ENCODE measurements at places on chromosomes 4 and X.

DNA sequence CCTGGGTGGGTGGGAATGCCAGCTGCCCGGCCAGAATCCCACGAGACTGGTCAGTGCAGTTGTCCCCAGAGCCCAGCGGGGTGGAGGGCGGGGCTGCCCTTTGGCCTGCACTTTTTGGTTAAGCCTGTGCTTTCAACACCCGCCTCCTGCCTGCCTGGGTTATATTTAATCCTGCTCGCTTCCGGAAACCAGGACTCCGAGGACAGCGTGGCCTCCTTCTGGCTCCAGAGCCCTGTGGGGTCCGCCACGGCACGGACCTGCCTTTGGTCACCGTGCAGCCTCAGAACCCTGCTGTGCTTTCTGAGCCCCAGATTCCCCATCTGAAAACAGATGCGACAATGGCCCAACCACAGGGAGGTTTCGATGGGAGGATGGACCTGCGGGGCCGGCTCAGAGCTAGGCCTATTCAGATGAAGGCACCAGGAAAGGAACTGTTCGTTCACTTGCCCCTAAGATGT lies 29.4 kb upstream of the KIAA0232 start:
- DNase-seq, result no peak

GRCh38 chrX:7147413-7147977 lies at the start of gene STS:
Gene STS, plus strand, starts transcription at chrX:7147712. Its CDS starts 105,488 bp downstream, at chrX:7253200.
- DNase-seq, result no peak

DNA sequence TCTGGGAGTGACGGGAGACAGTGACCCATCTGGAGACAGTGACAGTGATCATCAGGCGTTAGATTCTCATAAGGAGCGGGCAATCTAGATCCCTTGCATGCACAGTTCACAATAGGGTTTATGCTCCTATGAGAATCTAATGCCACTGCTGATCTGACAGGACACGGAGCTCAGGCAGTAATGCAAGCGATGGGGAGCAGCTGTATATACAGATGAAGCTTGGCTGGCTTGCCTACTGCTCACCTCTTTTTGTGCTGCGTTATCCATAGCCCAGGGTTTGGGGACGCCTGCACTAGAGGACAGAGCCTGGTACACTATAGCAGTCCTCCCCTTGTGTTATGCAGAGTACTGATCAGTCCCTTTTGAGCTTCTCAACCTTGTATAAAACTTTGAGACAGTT lies 23.5 kb downstream of the NFKB1 start:
- DNase-seq, result no peak

GRCh38 chr4:146062340-146062739 lies 113.2 kb upstream of the LSM6 start:
- no peak for DNase-seq

DNA sequence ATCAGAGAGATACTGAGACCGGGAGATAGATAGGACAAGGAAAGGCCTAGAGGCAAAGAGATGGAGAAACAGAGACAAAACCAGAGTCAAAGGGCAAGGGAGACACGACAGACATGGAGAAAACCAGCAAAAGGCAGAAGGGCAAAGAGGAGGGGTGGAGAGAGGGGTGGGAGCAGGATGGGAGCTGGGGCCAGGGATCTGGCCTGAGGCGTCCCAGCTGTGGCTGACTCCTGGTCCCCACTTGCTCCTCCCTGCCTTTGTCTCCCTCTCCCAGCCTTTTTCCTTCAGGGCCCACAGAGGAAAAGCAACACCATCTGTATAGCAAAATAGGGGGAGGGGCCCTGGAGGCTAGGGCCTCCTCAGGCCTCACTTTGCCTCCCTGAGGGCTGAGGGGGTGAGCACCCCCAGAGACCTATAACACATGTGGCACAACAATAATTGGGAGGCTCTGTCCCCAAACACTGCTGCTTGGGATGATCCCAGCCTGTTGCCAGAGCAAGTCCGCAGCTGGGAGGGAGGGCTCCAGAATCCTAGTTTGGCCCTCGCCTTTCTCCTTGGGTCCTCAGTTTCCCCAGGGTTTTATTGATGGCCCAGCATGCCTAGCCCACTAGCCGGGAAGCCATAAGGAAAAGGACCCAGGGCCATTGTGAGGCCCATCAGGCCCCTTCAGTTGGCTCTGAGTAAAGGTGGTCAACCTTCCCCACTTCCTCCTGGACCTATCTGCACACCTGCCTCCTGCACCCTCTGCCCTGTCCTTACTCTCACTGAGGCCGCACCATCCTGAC lies 96.8 kb downstream of the PJA1 start:
- no peak for DNase-seq

DNA sequence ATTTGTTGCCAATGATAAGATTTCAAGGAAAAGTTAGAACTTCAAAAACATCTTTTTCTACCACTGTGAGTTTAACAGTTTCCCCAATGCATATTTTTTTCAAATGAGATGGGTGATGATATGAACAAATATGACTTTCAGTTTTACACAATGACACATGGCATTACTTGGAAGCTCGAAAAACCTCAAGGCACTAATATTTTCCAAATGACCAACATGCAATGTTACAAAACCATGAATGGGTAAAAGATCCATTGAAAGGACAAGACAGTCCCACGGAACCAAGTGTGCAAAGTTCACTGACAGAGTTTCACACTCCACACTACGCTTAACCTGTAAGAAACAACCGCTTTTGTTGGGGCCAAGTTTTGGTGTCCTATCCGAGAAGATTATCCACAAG lies 84.5 kb downstream of the CD99L2 start:
- DNase-seq, result no peak

- DNase-seq, result no peak
Measured at GRCh38 chr4:147487616-147488015, 6.7 kb downstream of the EDNRA start.

- DNase-seq, result no peak
Measured at GRCh38 chrX:44054863-44055601, 81.8 kb upstream of the NDP start.

DNA sequence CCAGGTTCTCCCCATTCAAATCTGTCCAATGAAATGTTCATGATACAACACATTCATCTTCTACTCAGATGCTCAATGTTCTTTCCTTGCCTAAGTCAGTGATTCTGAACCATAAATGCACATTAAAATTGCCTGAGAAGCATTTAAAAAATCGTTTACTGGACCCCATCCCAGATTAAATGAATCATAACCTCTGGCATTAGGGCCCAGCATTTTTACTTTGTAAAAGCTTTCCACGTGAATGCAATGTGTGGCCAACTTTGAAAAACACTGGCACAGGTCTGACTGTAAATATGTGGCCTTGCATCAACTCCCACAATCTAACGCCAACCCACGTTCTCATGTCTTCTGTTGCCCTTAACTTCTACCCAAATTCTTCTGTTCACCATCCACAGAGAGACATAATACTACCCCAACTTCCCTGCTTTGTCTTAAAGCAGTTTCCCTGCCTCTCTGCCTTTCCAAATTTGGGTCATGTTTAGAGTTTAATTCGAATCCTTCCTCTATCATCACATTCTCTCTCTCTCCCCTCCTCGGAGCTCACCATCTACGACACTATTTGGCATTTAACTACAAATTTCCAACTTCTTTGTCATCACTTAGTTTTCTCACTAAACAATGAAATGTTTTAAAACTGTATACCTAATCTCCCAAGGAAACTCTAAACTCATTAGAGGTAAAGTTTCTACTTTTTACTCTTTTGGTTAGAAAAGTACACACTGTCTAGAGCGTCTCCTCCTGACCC lies 78.7 kb downstream of the PRKG2 start:
- peak; percentile 73 for DNase-seq

DNA sequence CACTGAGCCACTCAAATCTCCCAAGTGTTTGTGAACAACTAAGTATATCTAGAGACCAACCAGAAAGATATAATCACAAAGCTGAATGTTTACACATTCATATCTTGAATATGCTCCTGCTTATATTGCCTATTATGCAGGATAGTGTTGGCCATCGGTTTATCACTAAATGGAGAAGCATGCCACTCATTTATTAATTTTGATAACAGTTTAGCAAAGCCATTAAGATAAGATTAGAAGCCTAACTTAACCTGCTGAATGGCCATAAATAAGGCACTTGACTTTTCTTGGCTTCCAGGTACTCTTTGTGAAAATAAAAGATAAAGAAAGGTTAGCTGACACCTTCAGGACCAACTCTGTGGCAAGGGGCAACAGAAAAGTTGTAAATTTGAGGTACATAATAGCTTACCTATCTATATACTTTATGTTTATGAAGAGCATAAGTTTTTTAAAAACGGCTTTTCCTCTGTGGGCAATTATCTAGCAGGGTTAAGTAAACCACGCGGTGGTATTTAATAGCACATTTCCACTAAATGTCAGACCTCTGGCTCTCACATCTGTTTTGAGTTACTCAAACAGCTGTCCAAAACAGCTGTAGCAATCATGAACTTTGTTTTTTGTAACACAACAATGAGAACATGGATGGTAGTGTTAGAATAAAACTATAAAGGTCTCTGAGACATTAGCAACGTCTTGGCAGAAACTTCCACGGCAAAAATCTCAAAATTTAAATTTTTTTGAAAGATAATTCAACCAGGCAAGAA lies 58.8 kb upstream of the FTHL17 start:
- no peak for DNase-seq

- DNase-seq, result no peak
Measured at GRCh38 chr4:61580721-61581377, 380.7 kb downstream of the ADGRL3 start.

DNA sequence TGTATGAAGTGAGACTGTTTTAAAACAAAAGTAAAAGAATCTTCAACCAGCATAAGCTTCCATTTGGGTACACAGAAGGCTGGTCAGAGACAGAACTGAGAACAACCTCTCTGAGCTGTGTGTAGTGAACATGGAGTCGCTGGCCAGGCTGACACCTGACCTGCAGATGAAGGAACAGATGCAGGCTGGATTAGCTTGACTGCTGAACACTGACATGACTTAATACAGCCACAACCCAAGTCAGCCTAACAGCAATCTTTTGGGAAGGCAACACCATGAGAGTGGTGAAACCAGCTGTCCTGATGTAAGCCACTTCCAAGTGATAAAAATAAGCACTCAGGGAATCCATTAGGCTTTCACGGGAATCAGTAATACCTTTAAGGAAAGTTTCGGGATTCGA lies 10.1 kb downstream of the SCARB2 start:
- no peak for DNase-seq

GRCh38 chr4:41134581-41134980 lies 79.8 kb downstream of the APBB2 start:
- DNase-seq, result no peak

- DNase-seq, result no peak
Measured at GRCh38 chr4:56227301-56227835, 159.9 kb downstream of the AASDH start.

GRCh38 chrX:155967653-155968325 lies 29.7 kb upstream of the IL9R start:
- DNase-seq, result no peak

DNA sequence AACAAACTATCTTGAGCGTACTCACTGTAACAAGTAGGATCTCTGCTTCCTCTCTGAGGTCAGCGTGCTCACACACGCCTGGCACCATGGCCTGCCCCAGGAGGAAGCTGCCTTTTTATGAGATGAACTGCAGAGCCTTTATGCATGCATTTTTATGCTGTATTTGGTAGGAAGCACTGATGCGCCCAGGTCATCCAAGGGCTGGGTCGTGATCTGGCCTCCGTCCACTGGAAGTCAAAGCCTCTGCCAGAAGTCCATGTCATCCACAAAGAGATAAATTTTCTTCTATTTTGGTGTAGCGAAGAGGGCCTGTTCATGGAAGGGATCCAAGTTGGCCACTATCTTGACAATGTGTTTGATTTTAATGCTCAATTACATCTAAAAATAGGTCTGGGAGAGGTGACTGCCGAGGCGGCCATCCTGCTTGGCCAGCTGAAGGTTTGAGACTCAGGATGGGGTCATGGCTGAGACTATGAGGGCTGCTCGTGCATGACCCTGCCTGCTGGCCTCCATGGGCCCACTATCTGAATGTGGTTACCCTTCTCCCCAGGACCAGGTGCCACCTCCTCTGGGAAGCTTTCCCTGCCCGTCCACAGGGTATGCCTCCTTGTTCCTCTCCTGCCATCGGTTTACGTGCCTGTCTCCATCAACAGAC lies 50.3 kb downstream of the HTRA3 start:
- no peak for DNase-seq

DNA sequence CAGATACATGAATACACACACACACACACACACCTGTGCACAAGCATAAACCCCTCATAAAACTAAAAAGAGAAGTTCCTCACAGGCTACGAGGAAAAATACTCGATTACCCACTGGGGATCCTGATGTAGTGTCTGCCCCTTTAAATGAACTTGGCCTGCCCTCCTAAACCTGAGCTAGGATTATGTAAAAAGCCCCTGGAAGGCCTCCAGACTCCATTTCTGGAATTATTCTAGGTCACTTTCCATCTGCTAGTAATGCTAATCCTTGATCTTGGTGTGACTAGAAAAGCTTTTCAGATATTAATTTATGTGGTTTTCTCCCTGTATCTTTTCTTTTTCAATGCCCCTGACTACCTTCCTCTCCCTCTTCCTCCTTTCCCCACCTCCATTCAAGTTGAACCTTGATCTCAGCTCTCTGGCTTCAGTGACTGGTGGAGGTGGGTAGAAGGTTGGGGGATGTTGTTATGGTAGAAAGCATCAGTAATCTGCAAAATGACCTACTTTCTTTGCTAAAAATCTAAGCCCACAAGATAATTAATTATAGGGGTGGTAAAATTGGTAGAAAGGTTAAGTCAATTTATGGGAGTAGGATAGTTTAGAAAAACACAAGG lies 25.5 kb upstream of the ZNF330 start:
- no peak for DNase-seq

- no peak for DNase-seq
Measured at GRCh38 chr4:151568966-151569365, 160.0 kb downstream of the FHIP1A start.

All from skeletal muscle cell (primary cell).